ENCODE measurements at places on chromosomes 12 and 14.

DNA sequence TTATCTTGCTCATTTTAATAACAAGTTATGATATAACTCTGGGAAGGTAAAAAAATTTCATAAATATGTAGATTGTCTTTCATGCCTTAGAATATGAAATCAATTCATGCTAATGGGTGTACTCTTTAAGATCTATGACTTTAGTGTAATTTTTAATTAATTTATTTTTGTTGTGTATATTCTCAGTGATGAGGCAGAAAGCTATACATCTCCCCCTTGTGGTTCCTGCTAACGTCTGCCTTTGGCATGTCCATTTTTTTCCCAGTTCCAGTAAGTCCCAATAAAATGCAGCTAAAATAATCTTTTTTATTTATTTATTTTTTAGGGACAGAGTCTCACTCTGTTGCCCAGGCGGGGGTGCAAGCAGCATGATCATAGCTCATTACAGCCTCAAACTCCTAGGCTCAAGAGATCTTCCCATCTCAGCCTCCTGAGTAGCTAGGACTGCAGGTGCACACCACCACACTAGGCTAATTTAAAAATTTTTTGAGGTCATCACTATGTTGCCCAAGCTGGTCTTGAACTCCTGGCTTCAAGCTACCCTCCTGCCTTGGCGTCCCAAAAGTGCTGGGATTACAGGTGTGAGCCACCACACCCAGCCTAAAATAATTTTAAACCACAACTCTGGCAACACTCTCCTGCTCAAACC is 3.3 kb upstream of the CHURC1 start:
- no peak for DNase-seq

DNA sequence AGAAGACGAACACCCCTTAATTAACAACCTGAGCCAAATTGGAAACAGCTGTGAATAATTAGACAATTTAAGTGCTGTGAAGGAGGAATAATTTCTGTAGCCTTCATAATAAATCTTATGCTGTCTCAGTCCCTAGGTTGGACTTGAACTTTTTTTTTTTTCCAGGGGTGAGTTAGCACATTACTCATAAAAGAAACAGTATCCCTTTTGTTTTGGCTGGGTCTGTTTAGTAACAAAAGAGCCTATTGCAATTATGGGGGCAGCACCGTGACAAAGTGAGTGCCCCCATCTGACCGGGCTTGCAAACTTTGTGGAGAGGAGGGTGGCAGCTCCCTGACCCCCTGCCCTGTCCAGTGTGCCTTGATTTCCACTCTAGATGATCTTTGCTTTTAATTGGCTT is 167.4 kb downstream of the DICER1 start:
- no peak for DNase-seq

- DNase-seq = no peak
Observed at GRCh38 chr12:115212356-115212755, 528.4 kb upstream of the TBX3 start.

GRCh38 chr12:31895449-31896150 is 63.6 kb upstream of the RESF1 start:
- no peak for DNase-seq

GRCh38 chr12:52354200-52354599 is 13.1 kb downstream of the KRT85 start:
- DNase-seq = no peak

- no peak for DNase-seq
Observed at GRCh38 chr12:63023926-63024325, 89.0 kb upstream of the PPM1H start.

DNA sequence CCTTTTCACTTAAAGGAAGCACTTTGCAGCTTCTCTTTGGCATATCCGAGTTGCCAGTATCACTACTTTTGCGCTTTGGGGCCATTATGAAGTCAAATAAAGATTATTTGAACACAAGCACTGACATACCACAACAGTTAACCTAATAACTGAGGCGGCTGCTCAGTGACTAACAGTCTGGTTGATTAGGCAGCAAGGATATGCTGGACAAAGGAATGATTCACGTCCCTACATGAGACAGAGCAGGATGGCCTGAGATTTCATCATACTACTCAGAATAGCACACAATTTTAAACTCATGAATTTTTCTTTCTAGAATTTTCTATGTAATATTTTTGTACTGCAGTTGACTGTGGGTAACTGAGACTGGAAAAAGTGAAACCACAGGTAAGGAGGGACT is 56.9 kb upstream of the E2F7 start:
- peak; percentile 84 for DNase-seq

- no peak for DNase-seq
Observed at GRCh38 chr12:59282999-59283398, 312.8 kb upstream of the SLC16A7 start.

DNA sequence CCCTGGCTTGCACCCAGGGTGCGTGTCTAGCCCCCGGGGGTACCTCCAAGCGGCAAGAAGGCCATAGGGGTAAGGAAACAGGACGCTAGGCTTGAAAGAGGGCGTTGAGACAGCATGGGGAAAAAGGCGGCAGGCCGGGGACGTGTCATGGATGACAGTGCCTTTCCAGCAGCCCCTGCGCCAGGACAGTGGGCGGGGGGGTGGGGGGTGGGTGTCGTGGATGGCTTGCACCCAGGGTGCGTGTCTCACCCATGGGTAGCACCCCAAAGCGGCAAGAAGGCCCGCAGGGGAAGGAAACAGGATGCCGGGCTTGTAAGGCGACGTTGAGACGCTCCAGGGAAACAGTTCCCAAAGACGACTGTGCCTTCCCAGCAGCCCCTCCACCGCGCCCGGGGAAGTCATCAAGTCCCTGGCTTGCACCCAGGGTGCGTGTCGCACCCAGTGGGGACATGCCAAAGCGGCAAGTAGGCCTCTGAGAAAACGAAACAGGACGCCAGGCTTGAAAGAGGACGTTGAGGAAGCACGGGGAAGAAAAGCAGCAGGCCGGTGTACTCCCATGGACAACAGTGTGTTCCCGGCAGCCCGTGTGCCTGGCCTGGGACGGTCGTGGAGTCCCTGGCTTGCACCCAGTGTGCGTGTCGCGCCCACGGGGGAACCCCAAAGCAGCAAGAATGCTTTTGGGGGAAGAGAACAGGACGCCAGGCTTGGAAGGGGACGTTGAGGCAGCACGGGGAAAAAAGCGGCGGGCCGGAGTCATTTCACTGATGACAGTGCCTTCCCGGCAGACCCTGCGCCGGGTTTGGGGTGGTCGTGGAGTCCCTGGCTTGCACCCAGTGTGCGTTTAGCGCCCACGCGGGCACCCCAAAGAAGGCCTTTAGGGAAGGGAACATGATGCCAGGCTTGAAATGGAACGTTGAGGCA is 163.5 kb upstream of the ALG10B start:
- no peak for DNase-seq

- no peak for DNase-seq
Observed at GRCh38 chr14:87045246-87045645, 947.7 kb downstream of the GALC start.

GRCh38 chr12:14845350-14845750 is 2.0 kb upstream of the ART4 start:
- no peak for DNase-seq

GRCh38 chr12:53791735-53792326 is 40.1 kb upstream of the CISTR start:
- DNase-seq = no peak

GRCh38 chr12:120218680-120219606 is 18.0 kb upstream of the RPLP0 start:
- no peak for DNase-seq

GRCh38 chr12:52518574-52519386 is 1.4 kb downstream of the KRT5 start:
- no peak for DNase-seq

GRCh38 chr14:61119006-61119405 is 138.0 kb downstream of the SLC38A6 start:
- DNase-seq = no peak

GRCh38 chr14:75769047-75769685 is 108.1 kb downstream of the TTLL5 start:
- DNase-seq = no peak

DNA sequence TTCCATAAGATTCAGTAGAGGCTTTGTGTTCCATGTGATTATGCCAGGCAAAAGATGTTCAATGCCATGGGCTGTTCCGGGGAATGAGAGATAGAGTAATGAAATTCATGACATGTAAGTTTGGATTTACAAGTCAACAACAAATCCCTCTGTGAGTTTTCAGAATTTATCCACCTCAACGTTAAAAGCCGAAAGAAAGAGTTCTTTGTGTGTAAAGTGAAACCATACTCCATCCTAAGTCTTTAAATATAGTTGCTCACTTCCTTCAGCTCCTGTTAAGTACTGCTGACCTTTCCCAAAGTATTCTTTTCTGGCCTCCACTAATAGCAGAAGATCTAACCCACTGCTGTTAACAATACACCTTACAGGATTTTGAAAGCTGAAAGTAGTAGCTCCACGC is 190.0 kb downstream of the TMX1 start:
- DNase-seq = no peak

- peak; percentile 95 for DNase-seq
Observed at GRCh38 chr14:85439696-85440328, 90.1 kb upstream of the FLRT2 start.

- DNase-seq = no peak
Observed at GRCh38 chr12:111135293-111135832, 215.0 kb upstream of the MYL2 start.

DNA sequence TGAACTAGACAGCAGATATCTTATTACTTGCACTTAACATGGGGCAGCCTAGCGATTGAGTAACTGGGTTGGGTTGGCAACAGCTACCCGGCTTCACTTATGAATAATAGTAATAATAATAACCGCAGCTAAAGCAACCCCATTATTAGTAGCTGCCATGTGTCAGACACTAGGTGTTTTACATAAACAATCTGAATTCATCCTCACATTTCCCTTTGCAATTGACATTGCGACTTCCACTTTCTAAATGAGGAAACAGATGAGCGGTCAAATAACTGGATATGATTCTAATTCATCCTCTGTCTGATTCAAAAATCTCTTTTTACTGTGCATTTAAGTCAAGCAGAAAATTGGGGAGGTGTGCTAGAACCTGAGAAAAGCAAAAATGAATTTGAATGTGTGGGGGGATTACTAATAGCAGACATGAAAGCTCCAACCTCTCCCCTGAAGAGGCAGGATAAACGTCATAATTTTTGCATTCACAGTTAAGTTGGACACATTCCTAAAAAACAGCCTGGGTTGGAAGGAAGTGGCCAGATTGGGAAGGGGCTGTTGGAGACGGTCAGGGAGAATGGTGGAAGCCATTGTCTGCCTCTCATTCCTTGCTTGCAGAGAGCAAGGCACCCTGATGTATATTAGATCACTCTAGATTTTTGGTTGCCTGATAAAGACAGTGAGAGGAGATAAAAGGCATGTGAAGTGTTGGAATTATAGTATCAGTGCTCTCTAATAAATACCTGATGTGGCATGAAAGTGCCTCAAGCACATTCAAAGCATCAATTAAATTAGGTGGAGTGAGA is 13.1 kb downstream of the EMP1 start:
- no peak for DNase-seq

GRCh38 chr12:66247741-66248140 is 54.6 kb upstream of the HELB start:
- DNase-seq = peak; percentile 4

GRCh38 chr14:103206836-103207387 is 83.7 kb downstream of the TNFAIP2 start:
- no peak for DNase-seq

GRCh38 chr14:23517650-23518326 is 33.8 kb downstream of the ZFHX2 start:
- no peak for DNase-seq

DNA sequence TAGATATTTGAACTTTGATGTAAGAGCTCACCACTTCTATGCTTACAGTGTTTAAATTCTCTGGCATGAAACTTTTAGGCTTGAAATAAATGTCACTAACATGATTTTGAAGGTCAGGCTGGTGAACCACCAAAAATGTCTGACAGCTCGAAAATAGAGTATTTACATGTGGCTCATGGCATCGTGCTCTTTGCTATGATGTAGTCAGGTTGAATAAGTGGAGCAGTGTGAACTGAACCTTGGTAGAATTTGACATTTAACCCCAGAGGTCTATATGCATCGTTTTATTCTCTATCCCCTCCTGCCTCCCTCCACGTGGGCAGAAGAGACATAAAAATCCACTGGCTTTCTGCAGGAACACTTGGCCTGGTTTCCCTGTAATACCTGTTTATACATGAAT is 369.7 kb upstream of the ATP2B1 start:
- DNase-seq = no peak

DNA sequence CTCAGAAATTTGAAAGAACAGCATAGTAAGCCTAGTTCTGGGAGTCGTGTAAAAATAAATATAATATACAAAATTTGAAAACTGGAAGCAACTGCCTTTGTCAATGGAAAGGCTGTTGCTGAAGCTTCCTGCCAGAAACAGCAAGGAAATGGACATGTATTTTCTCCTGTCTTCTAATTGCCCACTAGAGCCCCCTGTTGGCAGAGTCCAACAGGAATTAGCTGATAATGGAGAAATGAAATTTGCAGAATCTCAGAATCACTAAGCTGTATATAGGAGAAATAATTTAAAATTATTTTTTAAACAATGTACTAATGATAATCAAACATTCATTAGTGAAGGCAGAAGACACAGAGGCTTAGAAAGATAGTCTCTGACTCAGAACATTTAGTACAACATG is 414.8 kb downstream of the SLC6A15 start:
- DNase-seq = no peak

GRCh38 chr14:92254786-92255185 is 68.2 kb upstream of the SLC24A4 start:
- DNase-seq = no peak

- DNase-seq = no peak
Observed at GRCh38 chr12:91155990-91156389, 26.6 kb downstream of the DCN start.

DNA sequence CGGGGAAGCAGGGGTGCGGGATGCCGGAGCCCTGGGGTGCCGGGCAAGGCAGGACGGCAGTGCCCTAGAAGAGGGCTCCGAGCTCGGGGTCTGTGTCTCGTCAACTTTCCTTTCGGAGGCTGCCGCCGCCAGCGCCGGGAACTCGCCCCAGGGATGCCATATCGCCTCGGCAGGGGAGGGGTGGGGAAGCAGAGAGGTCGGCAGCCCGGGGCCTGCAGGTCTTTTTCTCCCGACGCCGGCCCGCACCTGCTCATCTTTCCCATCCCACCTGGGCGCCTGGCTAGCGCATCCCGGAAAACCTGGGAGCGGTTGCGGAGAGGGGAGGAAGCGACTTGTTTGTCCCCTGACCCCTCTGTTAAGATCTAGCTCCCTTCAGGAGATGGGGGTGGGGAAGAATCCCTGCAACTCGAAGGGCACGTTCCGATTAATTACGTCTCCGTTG is 547 bp downstream of the CNTN1 start:
- no peak for DNase-seq

- no peak for DNase-seq
Observed at GRCh38 chr12:11609045-11609444, 40.4 kb upstream of the ETV6 start.

Measured in foreskin keratinocyte (primary cell).